ENCODE measurements at places on chromosomes 12 and 14.

GRCh38 chr12:39502726-39503125 lies 59.8 kb upstream of the KIF21A start:
- no peak for DNase-seq

- no peak for DNase-seq
Measured at GRCh38 chr12:132461526-132461925, 28.4 kb upstream of the FBRSL1 start.

GRCh38 chr14:71448431-71449315 lies 483.6 kb upstream of the RGS6 start:
- DNase-seq = no peak

GRCh38 chr14:54138024-54138353 lies 181.4 kb upstream of the BMP4 start:
- DNase-seq = no peak

DNA sequence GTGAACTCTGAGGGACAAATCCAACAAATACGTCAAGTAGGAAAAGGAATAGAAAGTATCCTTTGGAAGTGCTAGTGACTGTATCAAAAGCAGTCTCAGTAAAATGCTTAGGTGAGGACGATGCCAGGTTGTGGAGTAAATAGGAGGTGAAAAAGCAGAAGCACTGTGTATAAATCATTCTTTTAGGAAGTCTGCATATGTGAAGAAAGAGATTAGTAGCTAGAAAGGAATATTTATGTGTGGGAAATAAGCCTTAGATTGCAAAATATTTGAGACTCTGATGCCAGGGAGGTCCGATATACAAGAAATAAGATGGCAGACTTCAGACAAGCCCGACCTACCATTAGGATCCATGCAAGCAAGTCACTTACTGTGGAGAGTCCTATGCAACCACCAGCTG lies 7.9 kb downstream of the CEP128 start:
- DNase-seq = no peak

GRCh38 chr14:61470261-61470960 lies 149.0 kb downstream of the PRKCH start:
- no peak for DNase-seq

All from CD4-positive, alpha-beta T cell treated with Interleukin-4 for 4 hours (primary cell).